Hepatocyte (in vitro differentiated cells): ENCODE measurements at places on chromosomes 2 and 18. TPM values are rescaled to one million over a fixed set of nuclear protein-coding genes. Genes with fewer than 3 reads are reported as not detected.
A peak's percentile ranks its signal among the peaks of the same experiment; 100 is the strongest.

GRCh38 chr18:79283929-79284328 lies 111.8 kb upstream of the NFATC1 start:
- DNase-seq: no peak

Gene COL4A4
- total RNA-seq: 1.7 and 3.0 TPM in 2 replicates

DNA sequence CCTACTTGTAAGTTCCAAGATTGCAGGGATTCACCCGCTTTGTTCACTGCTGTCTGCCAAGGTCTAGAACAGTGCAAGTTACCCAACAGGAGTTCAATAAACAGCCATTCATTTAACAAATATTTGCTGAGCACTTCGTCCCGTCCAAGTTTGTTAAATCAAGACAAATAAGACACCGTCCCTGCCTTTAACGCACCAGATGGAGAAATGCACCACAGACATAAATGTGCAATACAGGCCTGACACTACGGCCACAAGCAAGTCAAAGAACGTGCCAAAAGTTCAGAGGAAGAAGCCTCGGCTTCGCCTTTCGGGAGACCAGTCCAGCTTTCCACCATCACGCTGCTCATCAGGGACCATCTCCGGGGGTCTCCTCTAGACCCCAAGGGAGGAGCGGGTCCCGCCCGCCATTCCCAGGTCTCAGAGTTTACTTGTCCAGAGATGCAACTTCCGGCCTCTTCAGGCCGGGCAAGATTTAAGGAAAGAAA lies 429 bp downstream of the C2orf76 start:
- peak; percentile 39 for DNase-seq

Gene GULP1
- total RNA-seq: 135 TPM in 2 replicates

DNA sequence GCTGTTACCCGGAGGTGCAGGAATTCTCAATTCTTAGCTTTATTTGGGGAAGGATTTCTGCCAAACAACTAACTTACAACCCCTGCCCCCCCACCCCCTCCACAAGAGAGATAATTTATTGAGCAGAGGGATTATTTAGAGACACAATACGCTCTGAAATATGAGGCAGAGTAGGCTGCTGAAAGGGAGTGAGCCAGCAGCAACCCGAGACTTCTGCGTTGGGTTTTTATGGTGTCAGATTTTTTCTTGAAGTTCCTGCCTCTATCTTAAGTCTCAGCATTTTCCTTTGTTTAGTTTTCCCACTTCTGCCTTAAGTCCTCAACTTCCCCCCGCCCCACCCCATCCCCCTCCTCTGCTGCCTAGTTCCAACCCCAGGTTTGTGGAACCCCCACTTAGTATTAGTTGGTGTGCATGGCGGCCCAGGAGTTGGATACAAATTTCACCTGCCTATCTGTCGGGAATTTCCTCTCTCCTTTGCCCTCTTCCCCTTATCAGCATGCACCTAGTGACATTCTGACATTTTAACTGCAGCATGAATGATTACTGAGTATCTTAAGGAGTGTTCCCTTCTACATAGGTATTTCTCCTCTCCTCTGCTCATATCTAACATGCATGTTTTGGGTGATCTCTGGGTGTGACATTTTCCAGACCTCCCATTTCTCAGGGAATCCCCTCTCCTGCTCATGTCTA lies 1635.9 kb upstream of the LRRTM1 start:
- peak; percentile 6 for DNase-seq

DNA sequence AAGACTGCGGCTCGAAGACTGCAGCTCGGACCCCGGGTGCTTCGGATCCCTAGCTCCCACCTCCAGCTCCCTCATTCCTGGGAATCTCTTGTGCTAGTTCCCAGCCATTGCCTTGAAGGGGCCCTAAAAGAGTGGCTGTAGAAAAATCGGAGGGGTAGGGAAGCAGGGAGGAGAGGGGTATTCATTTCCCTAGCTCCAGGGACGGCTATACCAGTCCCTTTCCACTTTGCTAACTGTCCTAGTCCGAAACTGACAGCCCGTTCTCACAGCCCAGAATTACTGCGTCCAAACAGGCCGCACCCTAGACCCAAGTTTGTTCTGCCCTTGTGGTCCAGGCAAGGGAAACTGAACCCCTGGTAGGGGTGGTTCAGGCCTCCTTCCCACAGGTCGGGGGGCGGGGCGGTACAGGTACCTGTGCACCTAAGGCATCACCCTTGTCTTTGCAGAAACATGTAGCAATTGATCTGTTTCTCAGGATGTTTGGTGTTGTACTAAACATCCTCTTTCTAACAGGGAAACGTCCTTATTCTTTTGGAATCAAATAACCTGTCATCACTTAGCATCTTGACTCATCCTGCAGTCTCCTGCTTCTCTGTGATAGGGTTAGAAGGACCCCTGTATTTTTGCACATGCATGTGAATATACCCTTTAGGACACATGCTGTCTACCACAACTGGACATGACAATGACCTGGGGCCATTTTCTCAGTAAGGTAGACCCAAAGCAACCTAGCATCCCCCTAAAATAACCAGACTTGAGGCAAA lies 4.0 kb downstream of the EMX1 start:
- no peak for DNase-seq

DNA sequence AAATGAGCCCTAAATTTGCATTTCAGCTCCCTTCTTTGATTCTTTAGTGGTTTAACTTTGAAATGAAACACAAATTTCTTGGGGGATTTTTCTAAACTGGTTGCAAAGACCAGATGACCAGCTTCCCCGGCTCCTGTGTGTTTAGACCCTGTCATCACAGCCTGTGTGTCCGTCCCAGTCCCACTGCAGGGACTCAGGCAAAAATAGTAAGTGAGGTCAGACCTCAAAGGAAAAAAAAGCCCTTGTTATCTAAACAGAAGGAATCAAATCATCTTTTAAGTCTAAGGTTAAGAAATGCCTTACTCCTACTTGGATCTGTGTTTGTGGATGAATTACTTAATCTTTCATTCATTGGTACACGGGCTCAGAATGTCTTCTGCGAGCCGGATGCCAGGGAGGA lies 423.7 kb downstream of the LPIN1 start:
- DNase-seq: no peak

GRCh38 chr2:239609162-239609561 lies 208.3 kb upstream of the HDAC4 start:
- DNase-seq: no peak

Gene CACNB4
- 4.0 and 4.1 TPM in 2 replicates for total RNA-seq

DNA sequence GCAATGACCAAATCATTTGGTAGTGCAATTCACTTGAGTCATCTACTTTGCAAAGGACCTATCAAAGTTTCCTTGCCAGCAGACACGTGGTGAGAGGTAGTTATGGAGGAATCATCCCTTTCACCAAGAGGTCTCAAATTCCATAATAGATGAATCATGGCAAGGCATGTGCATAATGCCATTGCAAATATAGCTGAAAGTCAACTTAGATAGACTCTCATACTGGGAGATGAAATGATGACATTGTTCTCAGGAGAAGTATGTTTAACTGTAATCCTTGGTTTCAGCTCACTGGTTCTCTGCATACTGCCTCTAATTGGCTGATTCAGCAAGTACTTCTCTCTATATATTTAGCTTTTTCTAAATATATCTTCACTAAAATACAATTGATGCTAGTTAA lies 57.2 kb downstream of the CALCRL start:
- no peak for DNase-seq

Gene PLEKHB2
- 90.4 and 105 TPM in 2 replicates for total RNA-seq
